ENCODE measurements at places on chromosomes 11 and 22.

DNA sequence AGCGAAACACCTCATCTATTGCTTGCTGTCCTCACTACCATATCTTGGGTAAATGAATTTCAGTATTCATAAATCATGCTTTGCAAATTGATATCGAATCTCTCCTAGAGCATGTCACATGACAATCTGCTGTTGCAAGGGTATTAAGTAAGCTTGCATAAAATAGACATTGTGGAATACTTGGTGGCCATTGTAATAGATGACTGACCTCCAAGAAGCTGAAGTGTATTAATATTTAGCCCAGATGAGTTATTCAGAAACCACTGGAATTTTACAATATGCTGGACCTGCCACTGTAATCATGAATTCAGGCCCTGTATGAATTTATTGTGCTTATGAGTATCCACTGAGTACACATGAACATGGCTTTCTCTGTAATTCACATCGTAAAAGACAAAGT lies 289.7 kb upstream of the ARHGAP42 start:
- no peak for DNase-seq

GRCh38 chr11:66448523-66448922 lies 9.9 kb upstream of the MRPL11 start:
- no peak for DNase-seq

- DNase-seq, result no peak
Observed at GRCh38 chr11:79344753-79345294, 96.0 kb downstream of the TENM4 start.

DNA sequence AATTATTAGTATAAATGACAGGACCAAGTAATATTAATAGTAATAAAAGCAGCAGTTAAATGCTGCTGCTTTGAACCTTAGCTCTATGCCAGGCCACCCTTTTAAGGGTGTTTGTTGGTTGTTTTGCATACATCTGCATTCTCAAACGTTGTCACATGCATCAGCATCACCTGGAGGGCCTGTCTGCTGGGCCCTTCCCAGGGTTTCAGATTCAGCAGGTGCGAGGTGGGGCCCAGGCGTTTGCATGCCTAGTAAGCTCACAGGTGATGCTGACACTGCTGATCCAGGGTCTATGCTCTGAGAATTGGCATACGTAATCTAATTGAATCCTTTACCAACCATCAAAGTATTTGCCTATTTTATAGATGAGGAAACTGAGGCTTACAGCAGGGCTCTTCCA lies 246.5 kb downstream of the CADM1 start:
- DNase-seq, result no peak

GRCh38 chr11:130426837-130427341 lies 1.5 kb downstream of the ADAMTS8 start:
- peak; percentile 65 for DNase-seq

DNA sequence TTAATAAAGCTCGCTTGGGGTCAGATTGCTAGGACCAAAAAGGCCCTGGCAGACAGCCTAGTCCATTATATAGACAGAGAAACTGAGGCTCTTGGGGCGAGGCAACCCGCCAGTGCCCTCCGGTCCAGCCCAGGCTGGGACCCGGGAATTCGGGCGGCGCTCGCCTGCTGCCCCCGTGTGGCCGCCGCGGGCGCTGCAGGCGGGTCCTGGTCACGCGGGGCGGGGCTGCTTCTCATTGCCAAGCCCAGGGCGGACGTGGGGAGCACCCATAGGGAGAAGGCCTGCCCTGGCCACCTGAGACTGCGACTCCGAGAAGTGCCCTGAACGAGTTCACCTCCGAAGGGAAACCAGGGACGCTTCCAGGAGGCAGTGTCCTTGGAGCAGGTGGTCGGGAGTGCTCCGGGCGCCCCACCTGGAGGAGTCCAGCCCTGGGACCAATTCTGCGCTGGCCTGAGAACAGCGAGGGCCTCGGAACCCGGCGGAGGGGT lies 36.0 kb upstream of the CSNK1E start:
- DNase-seq, result peak; percentile 62

- no peak for DNase-seq
Observed at GRCh38 chr11:93845181-93846092, 5.0 kb downstream of the VSTM5 start.

DNA sequence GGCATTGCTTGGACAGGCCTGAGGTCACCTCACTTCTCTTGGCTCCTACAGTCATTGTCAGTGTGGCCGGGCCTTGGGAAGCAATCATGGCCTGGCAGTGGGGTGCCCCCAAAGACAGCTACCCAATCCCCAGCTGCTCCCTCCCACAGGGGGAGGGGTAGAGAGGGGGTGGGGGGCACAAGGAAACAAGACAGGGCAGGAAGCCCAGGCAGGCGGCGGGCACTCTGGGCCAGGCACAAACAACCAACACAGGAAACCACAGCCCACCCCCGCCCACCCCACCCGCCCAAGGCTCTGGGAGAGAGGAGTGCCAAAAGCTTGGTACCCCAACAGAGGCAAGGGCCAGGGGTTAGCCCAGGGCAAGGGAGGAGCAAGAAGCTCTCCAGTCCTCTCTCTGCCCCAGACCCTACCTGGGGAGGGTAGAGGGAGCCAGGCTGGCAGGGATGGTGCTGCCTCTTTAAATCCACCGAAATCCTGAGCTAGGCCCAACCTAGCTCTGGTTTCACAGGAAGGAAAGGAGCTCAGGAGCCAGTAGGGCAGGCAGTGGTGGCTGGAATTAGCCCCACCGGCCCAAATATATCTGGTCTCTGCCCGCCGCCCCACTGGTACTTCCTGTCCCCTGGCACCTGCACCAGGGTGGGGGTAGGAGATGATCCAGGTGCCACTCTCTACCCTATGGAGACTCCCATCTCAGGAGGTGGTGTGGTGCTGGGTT lies 12.2 kb downstream of the BCL9L start:
- DNase-seq, result peak; percentile 32

- no peak for DNase-seq
Observed at GRCh38 chr22:24200619-24201212, 19.4 kb downstream of the SUSD2 start.

GRCh38 chr11:16783321-16783801 lies 44.9 kb downstream of the C11orf58 start:
- DNase-seq, result no peak

GRCh38 chr22:45337536-45337935 lies 27.8 kb downstream of the FAM118A start:
- DNase-seq, result no peak

DNA sequence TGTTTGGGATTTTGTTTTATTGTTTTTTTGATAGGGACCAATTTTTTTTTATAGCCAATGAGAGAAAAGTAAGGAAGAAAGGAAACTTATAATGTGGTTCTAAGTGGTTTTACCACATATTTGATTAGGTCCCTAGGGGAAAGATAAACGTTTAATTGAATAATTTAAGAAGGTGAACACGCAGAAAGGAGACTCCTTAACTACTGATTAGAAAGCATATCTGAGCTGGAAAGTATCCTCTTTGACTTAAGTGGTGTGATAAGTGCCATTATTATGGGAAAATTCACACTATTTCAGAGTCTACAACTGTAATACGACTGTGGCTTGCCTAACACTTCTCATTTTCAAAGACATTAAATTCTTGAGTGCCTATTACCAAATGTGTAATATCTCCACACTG lies 106.5 kb upstream of the GRAMD1B start:
- DNase-seq, result no peak

- no peak for DNase-seq
Observed at GRCh38 chr11:96256215-96257011, 86.6 kb downstream of the MAML2 start.

DNA sequence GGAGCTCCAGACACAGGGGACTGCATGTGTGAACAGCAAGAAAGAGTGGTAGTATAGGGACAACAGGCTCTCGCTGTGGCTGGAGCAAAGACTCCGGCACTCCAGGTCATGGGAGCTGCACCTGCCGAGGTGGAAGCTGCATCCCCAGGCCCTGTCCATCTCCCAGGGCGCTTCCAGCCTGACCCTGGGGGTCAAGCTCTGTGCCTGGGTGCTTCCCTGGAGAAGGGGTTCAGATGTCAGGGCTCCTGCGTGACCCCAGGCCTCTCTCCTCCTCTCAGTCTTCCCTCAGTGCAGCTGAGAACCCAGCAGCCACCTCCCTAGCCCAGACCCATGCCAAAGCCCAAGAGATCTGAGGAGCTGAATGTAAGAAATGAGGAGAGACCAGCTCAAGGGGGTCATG lies 3.4 kb downstream of the TMPRSS4 start:
- DNase-seq, result no peak

DNA sequence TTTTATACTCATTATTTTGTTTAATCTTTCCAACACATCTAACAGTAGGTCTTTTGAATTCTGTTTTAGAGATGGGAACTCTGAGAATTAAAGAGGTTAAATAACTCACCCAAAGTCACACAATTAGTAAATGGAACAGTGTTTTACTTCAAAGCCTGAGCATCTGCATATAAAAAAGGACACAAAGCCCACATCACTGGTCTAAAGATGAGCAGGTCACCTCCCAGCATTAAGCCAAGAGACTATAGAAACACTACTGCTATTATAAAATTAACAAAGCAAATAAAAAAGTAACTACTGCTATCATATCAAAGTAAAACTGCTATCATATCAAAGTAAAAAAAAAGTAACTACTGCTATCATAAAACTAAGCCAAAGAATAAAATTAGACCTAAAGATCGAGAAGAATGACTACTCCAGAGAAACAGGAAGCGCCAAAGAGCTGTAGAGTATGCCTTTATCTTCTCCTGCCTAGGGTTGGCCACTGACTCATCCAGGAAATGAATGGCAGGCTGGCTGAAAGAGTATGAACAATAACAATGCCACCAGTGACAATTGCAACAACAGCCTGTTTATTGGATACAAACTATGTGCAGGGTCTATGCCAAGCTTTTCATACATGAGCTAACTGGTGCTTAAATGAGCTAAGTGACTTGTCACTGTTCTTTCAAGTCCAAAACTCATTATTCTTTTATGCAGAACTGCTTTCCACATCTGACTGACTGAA lies 1153.0 kb upstream of the TENM4 start:
- no peak for DNase-seq

- DNase-seq, result peak; percentile 58
Observed at GRCh38 chr11:61828629-61829407, 718 bp downstream of the FADS2 start.

DNA sequence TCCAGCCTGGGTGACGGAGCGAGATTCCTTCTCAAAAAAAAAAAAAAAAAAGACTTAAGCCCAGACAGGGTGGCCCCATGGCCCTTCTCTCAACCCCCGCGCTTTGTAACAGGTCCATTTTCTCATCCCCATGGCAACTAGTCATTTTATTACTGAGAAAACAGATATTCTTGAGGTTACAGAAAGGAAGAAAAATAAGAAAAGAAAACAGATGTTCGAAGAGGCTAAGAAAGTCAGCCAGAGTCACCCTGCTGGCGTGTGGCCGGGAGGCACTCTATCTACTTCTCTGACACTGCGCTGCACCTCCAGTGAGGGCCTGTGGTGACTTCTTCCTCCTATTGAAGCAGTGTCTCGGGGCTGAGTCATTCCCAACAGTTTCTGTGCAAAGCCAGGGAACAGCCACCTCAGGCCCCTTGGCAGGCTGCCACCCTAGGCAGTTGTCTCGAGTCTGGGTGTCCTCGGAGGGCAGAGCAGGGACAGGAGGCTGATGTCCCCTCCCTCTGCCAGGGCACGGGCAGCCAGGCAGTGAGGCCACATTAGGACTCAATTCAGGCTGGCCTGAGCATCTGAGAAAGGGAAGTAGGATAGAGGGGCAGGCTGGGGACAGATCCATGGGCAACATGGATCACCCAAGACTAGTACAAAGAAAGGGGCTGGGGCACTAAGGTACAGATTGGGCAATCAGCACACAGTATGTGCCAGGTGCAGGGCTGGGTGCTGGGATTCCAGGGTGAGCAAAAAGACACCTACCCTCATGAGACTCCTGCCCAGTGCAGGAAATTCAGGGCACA lies 16.4 kb upstream of the SYVN1 start:
- peak; percentile 84 for DNase-seq
